ENCODE measurements at places on chromosomes 5 and 9. TPM values are rescaled to one million over a fixed set of nuclear protein-coding genes. Genes with fewer than 3 reads are reported as not detected.

TAF7 gene
- 70.8 TPM for total RNA-seq

JAKMIP2 gene
- 0.50 TPM for total RNA-seq

SPATA31D4 gene
- total RNA-seq: not detected

ADAMTS12 gene
- 12.1 TPM for total RNA-seq

EGR1 gene
- total RNA-seq: 4.5 TPM

PRRX2 gene
- total RNA-seq: 50.0 TPM

ZNF883 gene
- 7.9 TPM for total RNA-seq

SPATA6L gene
- total RNA-seq: 0.15 TPM

IL13 gene
- not detected for total RNA-seq

PCDHGA1 gene
- total RNA-seq: 2.3 TPM

WDR5 gene
- total RNA-seq: 17.0 TPM
